H54 (cell line): ENCODE measurements at places on chromosomes 13 and 19.

- no peak for DNase-seq
Observed at GRCh38 chr19:47762615-47763308, 15.7 kb upstream of the SELENOW start.

DNA sequence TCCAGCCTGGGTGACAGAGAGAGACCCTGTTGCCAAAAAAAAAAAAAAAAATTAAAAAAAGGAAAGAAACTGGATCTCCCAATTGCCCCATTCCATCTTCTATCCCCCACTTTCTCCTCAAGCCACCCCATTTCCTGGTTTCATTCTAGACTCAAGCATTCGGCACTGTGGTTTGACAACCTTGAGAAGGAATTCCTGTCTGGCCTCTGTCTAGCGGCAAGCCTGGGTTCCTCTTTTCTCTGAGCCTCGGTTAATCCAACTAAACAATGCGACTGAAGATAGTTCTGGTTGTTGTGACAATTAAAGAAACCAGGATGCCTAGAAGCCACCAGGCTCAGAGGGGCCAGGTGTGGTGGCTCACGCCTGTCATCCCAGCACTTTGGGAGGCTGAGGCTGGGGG is 3.3 kb upstream of the C3 start:
- DNase-seq = no peak

DNA sequence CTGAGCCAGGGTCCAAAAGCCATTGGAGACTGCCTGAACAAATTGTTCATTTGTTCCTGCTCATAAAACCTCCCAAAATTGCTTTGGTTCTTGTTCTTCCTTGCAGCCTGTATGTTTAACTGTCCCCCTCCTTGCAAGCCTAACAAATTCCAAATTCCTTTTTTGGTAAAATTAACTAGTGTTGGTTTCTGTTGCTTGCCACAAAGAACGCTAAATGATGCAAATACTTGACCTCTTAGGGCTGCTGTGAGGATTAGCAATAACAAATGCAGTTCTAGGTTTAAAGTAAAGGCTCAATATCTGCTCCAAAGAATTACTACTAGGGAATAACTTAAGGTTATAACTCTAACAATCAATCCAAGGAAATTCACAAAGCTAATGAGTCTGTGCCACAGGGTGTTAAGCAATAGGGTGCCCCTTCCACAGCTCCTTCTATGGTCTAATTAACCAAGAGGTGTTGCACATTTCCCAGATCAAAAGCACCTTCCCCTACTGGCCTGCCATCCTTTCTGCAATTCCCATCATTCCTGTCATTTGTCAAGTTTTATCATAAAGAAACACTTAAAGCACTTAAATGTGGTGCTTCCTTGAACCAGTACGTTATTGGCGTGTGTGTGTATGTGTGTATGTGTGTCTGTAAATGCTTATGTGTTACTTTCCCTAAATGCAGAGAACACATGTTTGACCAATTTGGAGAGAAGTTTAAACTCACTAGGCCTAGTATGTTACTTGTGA is 110.2 kb downstream of the RAP2A start:
- DNase-seq = no peak

DNA sequence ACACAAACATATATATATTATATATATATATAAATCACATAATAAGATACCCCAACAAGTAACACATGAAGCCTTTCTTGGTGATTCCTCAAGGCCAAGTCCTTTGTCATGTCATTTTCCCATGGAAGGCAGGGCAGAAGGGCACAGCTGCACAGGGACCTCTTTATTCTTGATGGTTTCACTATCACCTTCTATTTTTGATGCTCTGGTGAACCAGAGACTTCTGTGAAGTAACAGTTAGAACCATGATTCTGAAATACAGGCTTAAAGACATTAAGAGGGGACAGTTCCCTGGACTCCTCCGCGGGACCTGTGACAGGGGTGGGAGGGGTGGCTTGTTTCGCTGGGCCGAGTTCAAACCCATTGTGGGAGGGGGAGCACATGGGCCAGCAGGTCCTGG is 104.0 kb downstream of the DGKH start:
- DNase-seq = no peak

- DNase-seq = peak; percentile 24
Observed at GRCh38 chr13:101942038-101942437, 459.8 kb downstream of the FGF14 start.

DNA sequence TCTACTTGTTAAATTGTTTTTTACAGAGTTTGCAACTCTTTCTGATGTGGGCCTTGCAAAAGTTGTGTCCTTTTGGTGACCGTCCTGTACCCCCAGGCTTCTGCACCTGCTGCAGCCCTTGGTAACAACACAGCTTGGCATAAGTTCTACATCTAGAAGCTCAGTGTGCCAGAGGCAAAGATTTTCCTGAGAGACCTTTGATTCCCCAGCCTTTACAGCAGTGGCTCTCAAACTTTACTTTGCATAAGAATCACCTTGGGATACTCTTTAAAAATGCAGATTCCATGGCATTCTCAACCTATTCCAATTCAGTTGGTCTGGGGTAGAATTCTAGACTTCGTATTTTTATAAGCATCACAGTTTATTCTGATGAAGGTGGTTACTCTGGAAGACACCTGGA is 260.9 kb downstream of the DCT start:
- no peak for DNase-seq

DNA sequence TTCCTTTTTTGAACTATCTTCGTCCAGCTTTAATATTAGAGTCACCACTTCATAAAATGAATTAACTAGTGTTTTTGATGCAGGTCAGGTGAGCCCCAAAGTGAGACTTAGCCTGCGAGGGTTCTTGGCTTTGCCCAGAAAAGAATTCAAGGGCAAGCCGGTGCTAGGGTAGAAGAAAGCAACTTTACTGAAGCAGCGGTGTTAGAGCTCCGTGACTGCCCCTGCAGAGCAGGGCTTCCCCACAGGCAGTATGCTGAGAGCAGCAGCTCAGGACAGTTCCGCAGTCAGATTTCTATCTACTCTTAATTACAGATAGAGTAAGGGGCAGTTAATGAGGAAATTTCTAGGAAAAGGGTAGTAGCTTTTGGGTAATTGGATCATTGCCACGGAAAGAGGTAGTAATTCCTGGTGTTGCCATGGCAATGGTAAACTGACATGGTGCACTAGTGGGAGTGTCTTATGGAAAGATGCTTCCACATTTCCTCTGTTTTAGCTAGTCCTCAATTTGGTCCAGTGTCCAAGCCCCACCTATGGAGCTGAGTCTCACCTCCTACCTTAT is 432.2 kb upstream of the ZNF507 start:
- DNase-seq = no peak

DNA sequence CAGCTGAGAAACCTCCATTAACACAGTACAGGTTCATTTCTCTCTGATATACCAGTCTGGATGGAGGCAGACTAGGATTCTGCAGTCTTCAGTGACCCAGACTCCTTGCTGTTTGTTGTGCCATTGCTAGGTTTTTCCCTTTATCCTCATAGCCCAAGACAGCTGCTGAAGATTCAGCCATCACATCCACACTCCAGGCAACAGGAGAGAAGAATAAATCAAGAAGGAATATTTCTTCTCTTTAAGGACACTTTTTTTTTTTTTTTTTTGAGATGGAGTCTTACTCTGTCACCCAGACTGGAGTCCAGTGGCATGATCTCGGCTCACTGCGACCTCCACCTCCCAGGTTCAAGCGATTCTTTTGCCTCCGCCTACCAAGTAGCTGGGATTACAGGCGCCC is 14.3 kb downstream of the CLPTM1 start:
- no peak for DNase-seq

DNA sequence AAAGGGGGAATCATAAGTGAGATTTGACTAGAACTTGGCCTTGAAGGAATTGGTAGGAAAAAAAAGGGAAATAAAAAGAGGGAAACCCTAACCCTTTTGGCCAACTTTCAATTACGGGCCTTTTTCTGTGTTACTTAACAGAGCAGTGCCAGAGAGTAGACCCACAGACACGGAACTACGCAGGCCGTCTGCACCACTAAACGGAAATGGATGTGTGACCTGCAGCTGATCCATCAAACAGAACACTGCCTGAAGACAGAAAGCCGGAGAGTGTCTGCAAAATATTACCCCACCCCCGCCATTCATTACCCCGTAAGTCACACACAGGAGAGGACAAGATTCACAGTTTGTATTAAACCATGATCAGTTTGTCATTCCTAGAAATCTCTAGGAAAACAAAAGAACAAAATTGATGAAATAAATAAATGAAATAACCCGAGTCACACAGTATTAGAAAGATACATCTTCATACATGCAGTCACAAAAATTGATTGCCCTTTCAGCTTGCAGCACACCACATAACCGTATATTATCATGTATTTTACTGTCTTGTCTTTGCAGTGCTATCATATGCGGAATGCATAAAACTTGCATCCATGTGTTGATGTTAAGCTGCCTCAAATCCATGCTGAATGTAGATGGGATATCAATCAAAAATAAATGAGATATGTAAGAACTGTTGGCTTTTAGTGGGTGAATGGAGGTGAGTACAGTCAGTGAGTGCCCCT is 424.7 kb downstream of the IRS2 start:
- no peak for DNase-seq

GRCh38 chr19:44607049-44607448 is 6.3 kb upstream of the IGSF23 start:
- no peak for DNase-seq

GRCh38 chr19:3981736-3982681 is 3.3 kb downstream of the EEF2 start:
- no peak for DNase-seq

GRCh38 chr13:102726430-102726829 is 31.6 kb upstream of the METTL21C start:
- no peak for DNase-seq

GRCh38 chr13:84645196-84646012 is 763.1 kb upstream of the SLITRK1 start:
- no peak for DNase-seq
